ENCODE measurements at places on chromosomes 7 and 10.

- no peak for DNase-seq
Observed at GRCh38 chr7:21084286-21084685, 297.6 kb upstream of the SP8 start.

GRCh38 chr7:34011017-34011695 lies 105.8 kb downstream of the BMPER start:
- DNase-seq = no peak

DNA sequence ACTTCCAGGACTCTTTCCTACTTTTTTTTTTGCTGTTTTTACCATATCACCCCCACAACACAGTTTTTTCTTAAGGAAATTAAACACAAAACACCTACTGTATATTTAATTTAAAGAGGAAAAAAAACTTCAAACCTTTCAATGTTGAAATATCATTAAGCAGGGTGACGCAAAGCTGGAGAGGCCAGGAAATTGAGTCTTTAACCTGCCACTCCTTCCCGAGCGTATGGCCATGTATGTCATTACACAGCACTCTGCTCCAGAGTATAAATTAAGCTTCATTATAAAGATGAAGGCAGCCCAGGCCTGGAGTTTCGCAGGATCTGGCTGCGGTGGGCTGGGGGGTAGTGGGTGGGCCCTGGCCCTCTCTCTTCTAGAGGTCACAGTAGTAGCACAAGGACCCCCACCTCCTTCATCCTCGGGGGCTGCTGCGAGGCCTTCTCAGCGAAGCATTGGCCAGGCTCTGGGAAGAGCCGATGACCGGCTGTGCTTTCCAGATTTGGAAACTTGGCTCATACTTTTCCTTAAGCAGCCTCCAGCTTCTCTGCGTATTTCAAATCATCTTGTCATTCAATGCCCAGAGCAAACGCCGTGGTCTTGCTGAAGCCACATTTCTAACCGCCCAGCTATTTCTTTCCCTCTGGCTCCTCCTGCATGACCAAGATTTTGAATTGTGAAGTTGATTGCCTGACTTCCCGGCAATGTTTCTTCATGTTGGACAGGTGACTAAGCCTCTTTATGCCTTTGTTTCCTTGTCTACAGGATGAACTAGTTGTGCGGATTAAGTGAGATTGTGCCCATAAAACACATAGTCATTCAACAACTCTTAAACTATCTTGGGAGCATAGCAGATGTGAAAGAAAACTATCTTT lies 765.1 kb downstream of the SUGCT start:
- DNase-seq = no peak

DNA sequence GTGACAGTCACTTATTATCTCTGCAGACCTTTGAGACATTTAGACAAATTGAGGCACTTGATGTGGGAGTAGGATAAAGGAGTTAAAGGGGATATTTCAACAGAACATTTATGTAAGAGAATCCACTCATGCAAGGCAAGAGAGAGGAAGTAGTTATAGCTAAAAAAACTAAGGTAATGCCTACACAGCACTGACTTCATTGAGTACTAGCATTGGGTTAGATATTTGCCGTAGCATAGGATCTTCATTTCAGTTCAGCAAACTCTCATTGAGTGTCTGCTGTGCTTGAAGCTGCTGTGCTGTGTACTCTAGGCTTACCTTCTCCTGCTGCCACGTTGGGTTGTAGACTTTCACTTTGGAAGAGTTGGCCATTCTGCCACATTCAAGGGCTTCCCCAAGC lies 10.5 kb upstream of the ENTPD1 start:
- DNase-seq = no peak

DNA sequence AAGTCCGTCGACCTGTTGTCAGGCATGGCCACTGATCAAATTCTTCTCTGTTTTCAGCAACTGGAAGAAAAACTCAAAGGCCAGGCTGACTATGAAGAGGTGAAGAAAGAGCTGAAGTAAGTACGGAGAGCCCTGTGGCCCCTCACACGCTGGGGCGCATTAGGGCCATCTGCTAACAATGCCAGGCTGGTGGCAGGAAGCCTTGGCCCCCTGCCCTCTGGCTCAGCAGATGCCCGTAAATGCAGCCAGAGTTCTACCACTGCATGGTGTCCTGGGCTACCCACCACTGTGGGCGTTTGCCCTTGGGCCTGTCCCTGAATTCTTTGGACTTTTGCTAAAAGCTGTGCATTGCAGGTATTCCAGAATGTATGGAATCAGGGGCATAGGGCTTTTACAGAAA lies 96.9 kb upstream of the SH2B2 start:
- no peak for DNase-seq

GRCh38 chr7:25059576-25059975 lies 65.5 kb downstream of the CYCS start:
- no peak for DNase-seq

DNA sequence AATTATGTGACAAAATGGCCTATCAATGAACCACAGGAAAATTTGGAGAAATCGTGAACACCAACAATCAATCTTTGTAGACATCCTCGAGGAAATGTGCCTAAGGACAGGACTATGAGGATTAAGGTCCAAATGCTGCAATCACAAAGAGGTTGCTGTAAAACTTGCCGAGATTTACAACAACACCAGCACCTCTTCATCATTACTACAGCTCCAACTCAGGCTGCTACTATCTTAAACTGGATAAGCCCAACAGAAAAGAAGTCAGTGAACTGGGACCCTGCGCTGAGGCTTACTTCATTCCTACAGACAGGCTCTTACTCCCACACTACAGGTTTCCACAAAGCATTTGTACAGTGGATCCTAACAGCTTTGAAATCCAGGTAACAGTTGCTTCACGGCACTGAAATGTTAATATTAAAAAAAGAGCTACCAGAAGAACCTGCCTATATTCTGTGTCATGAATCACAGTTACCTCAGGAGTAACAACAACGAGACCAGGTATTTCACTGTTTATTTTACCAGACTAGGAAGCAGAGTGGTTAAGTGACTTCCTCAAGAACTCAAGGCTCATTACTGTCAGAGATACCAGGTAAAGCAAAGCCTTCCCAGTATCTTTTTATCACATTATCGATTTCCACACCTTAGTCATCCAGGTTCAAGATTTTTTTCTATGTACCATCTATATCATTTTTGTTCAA lies 23.9 kb downstream of the CACUL1 start:
- no peak for DNase-seq

DNA sequence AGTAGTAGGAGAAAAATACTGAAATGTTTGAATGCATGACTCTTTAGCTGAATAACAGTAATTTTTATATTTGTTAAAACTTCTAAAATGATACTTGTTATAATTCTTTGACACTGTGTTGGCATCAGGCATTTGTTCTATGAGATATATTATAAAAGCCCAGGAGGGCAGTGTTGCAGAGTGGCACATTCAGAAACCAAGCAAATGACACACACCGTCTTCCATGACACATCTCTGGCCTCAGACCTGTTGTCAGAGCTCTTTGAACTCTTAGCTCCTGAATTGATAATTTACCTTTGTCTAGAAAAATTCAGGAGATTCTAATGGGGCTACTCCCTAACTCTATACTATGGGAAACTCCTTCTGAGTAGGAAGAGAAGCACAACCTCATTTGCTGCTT lies 62.4 kb upstream of the MDFIC start:
- no peak for DNase-seq

GRCh38 chr10:95327367-95327766 lies 36.6 kb upstream of the PDLIM1 start:
- DNase-seq = no peak

- DNase-seq = no peak
Observed at GRCh38 chr10:62597226-62597625, 207.3 kb upstream of the ADO start.

DNA sequence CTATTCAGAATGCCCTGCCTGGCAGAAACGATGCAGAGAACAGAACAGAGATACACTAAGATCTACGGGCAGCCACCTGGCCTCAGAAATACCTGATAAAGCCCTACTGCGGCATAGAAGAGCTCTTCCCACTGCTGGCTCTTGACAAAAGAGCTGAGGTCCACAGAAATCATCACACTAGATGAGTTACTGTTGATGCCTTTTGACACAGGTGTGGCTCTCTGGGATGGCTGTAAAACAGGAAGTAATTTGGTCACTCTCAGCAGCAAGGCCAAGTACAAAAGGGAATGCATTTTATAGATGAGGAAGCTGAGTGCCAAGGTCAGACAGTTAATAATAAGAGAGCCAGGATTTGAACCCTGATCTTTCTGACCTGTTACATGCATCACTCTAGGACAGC lies 35.0 kb upstream of the ACSL5 start:
- DNase-seq = no peak

DNA sequence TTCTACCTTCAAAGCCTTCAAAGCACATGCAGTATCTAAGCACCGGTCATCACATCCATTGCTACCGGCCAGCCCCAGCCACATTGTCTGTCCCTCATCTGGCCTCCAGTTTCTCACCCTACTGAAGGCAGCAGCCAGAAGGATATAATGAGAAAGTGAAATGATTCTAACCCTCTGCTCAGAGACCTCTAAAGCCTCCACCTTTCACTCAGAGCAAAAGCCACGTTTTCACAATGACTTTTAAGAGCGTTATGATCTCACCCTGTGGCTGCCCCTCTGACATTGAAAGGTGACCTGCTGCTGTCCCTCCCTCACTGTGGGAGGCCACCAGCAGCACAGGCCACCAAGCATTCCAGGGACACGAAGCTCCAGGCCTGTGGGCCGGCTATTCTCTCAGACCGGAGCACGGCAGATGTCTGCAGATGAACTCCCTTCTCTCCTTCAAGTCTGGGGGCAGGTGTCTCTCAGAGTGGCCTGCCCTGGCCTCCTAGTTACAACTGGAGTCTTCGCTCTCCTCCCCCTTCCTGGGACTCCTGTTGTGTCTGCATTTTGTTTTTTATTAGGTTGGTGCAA lies 94.9 kb upstream of the EEPD1 start:
- DNase-seq = no peak

- DNase-seq = no peak
Observed at GRCh38 chr10:71064413-71065118, 147.8 kb upstream of the UNC5B start.

- peak; percentile 90 for DNase-seq
Observed at GRCh38 chr10:31157123-31158010, 125.7 kb upstream of the ZNF438 start.
